ENCODE measurements at places on chromosomes 3 and 15.

DNA sequence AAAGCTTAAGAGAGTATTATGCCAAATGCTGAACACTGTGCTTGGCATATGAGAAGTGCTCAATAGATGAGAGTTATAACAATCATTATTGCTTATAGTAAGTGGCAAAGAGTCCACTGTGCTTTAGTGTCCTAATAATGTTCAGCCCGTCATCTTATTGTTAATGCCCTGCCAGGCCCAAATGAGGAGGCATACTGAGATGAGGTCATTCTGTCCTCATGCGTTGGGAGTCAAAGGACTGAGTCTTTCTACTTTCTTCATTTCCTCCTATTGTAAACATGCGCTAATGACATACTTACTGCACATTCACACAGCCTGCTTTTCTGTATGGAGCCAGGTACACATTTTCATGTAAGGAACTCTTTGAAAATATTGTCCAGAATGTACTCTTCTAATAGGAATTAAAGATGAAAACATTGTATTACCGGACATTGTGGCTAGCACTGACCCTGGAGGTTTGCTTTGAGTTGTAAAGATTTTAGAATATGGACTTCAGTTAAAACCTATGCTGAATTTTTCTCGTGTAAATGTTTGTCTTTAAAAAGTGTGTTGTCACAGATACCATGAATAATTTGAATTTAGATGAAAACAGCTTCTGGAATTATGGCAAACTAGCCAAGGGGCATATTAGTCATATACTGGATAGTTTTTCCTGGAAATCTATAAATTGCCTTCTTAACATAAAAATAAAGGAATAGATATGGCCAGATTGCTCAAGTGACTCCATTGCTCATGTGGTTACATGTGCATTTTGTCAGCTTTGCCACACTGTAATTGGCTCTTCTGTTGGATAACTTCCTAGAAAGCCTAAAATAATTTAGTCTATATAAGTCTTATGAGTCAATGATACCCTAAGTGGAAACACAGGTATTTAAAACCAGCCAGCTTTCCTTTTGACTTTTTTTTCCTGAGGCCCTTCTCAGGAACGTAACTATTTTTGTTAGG, 38.3 kb downstream of the KBTBD12 start:
- DNase-seq: no peak

DNA sequence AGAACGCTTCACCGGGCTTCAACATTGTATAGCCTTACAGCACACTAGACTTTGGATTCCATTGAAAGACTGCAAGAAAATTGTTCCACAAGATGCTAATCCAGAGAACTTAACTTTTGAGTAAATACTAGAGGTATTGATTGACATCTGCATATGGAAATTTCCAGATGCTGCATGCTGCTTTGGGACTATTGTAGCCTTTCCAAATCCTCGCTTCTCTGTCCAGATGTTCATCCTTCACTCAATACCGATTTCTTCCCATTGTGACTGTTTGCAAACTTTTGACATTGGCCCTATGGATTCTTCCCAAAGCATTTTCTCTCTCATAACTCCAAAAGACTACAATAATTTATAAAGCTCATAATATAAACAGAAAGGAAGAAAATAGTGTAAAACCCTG, 41.4 kb downstream of the COL6A6 start:
- no peak for DNase-seq

- DNase-seq: no peak
These were observed 166.9 kb upstream of the FAM3D start for GRCh38 chr3:58833491-58833890.

DNA sequence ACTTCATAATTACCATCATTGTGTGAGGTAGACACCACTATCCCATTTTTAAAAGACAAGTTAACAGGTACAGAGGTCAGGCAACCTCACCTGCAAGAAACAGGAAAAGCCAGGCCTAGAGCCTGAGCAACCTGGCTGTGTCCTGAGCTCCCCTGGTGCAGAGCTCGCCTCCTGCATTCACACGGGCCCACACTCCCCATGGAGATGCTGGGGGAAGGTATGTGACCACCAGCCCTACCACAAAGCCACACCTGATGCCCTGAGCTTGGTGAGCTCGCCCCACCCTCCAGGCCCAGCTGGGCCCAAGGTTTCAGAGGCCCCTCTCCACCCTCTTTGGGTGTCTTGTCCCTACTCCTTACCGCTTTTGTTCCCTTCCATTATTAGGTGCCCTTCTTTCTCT, 1.2 kb upstream of the EFCAB12 start:
- DNase-seq: no peak

GRCh38 chr15:31077181-31077580, 24.3 kb downstream of the TRPM1 start:
- DNase-seq: no peak

DNA sequence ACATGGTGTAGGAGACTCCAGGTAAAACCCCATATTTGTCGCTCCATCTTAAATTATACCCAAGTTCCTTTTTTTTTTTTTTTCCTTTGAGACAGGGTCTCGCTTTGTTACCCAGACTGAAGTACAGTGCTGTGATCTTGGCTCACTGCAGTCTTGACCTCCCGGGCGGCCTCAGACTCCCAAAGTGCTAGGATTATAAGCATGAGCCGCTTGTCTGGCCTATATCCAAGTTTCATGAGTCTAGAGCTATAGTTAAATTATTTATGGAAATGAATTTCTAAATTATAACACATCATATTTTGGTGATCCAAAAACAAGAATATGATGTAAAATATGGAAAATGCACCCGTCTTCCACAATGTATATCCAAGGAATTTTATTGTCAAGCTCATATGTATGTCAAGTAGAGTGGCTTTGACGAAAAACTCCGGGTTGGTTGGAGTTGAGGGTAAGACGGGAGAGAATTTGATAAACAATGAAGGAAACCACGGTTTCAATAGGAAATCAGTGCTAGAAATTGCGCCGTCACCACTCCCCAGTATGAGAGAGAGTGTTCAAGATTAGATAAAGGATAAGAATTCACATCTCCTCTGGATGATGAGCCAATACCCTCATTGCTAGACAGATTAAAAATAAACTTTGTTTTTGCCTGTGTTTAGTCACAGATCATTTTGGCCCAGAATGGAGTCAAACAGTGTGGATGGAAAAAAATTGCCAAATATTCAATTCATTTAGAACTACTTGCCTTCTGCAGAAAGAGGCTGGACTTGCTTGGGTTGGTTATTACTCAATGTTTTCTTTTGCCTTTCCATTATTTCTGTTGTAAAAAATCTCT, 209.2 kb upstream of the NR2F2 start:
- no peak for DNase-seq

DNA sequence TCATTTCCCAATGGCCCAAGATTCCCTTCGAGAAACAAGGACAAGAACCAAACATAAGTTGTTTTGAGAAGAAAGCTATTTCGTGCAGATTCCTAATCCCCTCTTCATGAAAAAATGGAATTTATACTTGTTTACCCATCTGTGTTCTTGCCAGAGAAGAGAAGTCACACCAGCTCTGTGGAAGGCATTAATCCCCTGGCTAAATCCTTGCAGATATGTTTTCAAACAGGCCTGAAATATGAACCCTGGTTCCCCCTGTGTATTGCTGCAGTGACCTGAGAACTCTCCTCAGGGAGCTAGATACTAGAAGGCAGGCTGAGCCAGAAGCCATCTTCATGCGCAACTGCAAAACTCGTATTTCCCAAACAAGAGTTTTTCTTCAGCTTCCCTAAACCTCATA, 337.7 kb downstream of the NEK10 start:
- DNase-seq: no peak

- no peak for DNase-seq
These were observed 145.1 kb downstream of the LSAMP start for GRCh38 chr3:116300226-116300625.

- DNase-seq: no peak
These were observed 21.6 kb upstream of the RGMA start for GRCh38 chr15:93110502-93111040.

DNA sequence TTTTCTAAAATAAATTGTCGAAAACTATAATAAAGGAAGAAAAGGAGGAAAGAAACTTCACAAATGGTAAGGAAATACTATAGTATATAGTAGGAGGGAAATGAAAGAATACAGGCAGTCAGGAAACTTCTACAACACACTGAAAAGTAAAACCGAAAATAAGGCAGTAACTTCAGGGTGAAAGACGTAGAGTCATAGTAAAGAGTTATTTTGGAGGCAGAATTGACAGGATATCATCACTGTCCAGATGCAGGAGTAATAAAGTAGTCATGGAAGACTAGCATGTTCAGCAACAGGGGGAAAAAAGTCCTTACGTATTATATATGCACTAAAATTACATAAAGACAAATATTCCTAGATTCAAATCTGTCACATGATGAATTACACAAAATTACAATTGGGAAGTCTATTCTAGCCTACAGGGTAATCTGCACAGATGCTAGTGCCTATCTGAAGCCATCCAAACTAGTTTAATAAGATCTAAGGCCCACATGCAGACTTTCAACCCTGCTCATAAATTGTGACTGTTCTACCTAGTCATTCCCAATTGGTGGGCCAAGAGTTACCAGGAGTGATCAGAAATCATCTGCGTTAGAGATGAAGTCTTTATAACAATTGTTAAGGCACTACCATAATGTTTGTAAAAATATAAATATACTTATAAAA, 14.0 kb downstream of the VPS13C start:
- no peak for DNase-seq

DNA sequence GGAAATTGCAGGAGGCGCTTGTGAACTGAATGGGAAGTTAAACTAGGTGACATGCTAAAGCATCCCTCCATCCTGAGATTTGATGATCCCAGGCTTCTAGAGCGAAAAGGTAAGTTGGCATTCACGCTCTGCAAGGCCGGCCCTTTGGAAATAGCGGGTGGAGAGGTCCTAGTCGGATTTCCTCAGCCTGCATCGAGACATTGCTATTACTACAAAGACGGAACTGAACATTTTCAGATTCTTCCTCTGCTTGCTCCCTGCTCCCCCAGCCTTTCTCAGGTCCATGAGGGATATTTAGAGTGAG, 77.7 kb downstream of the DGKG start:
- DNase-seq: no peak

- no peak for DNase-seq
These were observed 640.7 kb downstream of the FHIT start for GRCh38 chr3:60610441-60611112.

- no peak for DNase-seq
These were observed 30.4 kb downstream of the RASGRF1 start for GRCh38 chr15:79060175-79060574.

GRCh38 chr3:155890671-155891190, 20.3 kb downstream of the GMPS start:
- no peak for DNase-seq

- DNase-seq: no peak
These were observed 769.5 kb downstream of the GRM7 start for GRCh38 chr3:7630351-7630911.

Measured in NCI-H1694 treated with DMSO at 0.1 percent for 48 hours (cell line).